Stimulated activated CD4-positive, alpha-beta T cell treated with anti-CD3 and anti-CD28 coated beads, Interleukin-15, amount 100 ng/mL, for 48 hours (primary cell): ENCODE measurements at places on chromosomes 11 and 22.

DNA sequence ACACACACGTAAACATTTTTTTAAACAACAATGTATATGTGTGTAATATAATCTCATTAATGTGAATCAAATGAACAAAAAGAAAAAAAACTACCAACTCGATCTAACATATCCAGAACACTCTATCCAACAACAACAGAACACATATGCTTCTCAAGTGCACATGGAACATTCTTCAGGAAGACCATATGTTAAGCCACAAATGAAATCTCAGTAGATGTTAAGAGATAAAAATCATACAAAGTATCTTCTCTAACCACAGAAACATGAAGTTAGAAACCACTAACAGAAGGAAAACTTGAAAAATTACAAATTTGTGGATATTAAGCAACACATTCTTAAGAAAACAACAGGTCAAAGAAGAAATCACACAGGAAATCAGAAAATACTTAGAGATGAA is 25.5 kb upstream of the TMEM45B start:
- no peak for DNase-seq

GRCh38 chr11:36254713-36255112 is 34.5 kb downstream of the COMMD9 start:
- no peak for DNase-seq

GRCh38 chr11:10941871-10942270 is 84.0 kb upstream of the ZBED5 start:
- no peak for DNase-seq

DNA sequence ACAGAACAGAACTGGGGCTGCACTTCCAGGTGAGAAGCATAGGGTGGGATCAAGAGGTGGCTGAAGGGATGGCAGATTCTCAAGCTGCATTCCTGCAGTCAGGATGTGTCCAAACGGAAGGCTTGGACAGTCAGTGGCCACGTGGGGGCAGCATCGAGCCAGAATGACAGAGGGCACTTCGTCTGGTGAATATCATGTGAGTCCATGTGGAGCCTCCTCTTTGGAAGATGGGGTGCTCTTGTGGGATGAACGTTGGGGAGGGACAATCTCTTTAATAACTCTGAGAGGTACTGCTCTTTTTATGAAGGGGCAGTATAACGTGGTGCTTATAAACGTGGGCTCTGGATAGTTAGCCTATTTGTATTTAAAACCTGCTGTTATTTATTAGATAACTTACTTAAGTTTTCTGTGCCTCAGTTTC is 154.9 kb upstream of the NAV2 start:
- peak; percentile 62 for DNase-seq

GRCh38 chr11:66313321-66314185 is 3.3 kb downstream of the CD248 start:
- no peak for DNase-seq

DNA sequence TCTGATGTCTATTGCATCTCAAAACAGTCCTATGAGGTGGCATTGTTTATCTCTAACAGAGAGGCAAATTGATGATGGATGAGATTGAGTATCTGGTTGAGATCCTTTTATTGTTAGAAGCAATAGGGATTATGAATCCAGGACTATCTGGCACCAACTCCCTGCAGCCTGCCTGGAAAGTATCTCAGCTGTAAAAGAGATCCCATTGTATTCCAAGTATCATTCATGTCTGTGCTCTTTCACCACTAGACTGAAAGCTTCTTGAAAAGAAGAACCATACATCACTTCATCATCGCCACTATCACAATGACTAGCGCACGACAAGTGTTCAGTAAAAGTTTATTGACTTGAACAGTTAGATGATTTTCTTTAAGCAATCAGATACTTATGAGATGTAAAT is 41.9 kb upstream of the PCF11 start:
- no peak for DNase-seq

- no peak for DNase-seq
Measured at GRCh38 chr11:35811783-35812182, 132.1 kb upstream of the LDLRAD3 start.

DNA sequence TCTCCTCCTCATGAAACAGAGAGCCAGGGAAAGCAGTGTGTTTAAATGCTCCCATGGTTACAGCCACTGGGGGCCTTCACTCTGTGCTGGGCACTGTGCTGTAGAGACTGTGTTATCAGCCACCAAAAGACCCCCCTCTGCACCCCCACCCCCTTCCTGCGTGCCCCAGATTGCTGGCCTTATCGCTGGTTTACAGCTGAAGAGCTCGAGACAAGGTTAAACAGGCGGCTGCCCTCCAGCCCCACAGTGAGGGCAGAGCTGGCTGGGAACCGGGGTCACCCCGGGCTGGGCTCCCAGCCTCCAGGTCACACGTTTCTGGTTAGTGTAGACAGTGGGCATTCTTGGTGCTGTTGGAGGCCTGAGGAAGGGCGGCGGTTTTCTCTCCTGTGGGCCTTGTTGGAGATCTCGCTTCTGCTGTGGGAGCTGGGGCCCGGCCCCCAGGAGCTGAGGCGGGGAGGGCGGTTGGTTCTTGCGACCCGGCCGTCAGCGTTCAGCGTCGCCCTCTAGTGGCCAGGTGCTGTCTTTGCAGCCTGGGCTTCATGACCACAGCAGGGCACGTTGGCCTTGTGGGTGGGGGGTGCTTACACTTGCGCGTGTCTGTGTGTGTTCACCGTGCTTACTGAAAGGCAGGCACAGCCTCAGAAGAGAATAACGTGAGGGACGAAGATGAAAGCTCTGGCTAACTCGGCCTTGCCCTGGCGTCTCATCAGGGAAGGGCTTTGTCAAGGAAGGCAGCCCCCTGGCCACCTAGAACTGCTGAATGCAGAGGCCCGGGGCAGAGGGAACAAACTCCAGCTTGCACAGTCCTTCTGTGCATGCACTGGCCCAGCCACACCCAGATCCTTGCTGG is 40.8 kb downstream of the TBC1D22A start:
- DNase-seq, result peak; percentile 58

DNA sequence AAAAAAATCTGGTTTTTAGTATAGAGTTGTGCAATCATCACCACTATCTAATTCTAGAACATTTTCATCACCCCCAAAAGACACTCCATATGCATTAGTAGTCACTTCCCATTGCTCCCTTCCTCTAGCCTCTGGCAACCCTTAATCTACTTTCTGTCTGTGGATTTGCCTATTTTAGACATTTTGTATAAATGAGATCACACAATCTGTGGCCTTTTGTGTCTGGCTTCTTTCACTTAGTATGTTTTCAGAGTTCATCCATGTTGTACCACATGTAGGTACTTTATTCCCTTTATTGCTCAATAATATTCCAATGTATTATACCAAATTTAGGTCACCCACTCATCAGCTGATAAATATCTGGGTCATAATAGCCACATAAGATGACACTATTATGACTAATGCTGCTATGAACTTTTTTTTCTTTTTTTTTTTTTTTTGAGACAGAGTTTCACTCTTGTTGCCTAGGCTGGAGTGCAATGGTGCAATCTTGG is 67.5 kb upstream of the SCUBE2 start:
- no peak for DNase-seq

- DNase-seq, result no peak
Measured at GRCh38 chr11:72238492-72239312, 5.3 kb downstream of the PHOX2A start.

DNA sequence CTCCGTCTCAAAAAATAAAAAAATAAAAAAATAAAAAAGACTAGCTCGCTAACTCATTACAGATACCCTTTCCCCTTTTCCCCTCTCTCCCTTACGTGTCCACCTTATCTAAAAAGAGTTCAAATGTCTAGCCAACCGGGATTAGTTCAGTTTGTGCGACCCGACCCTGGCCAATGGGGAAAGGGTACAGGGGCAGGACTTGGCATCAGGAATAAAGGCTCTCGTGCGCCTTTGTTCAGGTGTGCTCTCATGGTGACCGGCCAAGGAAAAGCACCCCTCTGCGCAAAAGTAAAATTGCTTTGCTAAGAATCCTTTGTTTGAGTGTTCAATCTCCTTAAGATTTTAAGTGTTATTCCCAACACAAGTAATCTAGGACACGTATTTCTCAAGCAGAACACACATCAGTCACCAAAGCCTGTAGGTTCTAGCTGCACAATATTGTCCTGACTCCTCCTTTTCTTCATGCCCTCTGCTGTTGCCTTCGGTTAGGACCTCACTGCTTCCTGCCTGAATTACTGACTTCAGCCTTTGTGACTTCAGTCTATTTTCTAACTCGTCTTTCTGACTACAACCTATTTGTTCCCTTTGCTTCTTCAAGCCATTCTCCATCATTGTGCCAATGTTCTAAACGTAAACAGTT is 20.7 kb upstream of the CECR2 start:
- no peak for DNase-seq

- DNase-seq, result no peak
Measured at GRCh38 chr11:63905179-63905578, 11.8 kb downstream of the RCOR2 start.

- no peak for DNase-seq
Measured at GRCh38 chr22:47175151-47176025, 412.9 kb downstream of the TBC1D22A start.

DNA sequence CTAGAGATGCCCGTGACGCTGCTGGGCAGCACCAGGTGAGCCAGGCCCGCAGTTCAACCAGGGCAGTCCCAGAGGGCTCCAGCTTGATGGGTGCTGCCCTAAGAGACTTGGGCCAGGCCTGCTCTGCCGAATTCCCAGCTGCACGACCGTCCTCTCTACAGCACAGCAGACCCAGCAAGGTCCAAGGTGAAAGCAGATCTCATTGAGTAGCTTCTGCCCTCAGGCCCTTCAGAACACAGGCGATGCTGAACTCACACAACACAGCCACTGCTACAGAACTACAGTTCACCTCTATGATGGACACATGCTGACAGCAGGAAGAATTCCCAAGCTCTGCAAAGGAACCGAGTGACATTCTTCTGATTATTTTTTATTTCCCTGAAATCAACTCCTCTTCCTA is 81.6 kb downstream of the MICAL3 start:
- DNase-seq, result no peak

GRCh38 chr11:9815486-9816136 is 151.7 kb downstream of the SWAP70 start:
- no peak for DNase-seq

DNA sequence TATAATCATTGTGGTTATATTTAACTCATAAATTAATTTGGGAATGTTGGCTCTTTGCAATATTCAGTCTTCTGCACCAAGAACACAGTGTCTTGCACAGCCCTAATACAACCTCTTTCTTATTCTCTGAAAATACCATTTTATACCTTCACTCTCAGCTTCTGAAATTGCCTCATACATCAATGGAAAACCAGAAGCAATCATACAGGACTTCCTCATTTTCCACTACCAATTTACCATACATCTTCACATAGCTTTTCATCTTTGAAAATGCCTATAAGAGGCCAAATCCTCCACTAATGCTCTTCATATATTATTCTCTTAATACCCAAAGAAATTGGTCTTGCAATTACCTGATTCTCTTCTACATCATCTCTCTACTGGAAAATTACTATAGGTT is 4.3 kb upstream of the OR2AG1 start:
- no peak for DNase-seq

GRCh38 chr11:37519781-37520180 is 921.7 kb upstream of the RAG2 start:
- no peak for DNase-seq

GRCh38 chr22:33923660-33924246 is 3.5 kb upstream of the LARGE1 start:
- no peak for DNase-seq

GRCh38 chr11:28086569-28086968 is 21.4 kb downstream of the KIF18A start:
- no peak for DNase-seq

GRCh38 chr11:3834664-3835461 is 5.9 kb downstream of the RHOG start:
- no peak for DNase-seq

- no peak for DNase-seq
Measured at GRCh38 chr11:19788435-19788834, 75.8 kb downstream of the NAV2 start.

- DNase-seq, result no peak
Measured at GRCh38 chr11:65060913-65061408, 2.6 kb upstream of the NAALADL1 start.

GRCh38 chr11:61975638-61976419 is 8.4 kb upstream of the FTH1 start:
- DNase-seq, result no peak

DNA sequence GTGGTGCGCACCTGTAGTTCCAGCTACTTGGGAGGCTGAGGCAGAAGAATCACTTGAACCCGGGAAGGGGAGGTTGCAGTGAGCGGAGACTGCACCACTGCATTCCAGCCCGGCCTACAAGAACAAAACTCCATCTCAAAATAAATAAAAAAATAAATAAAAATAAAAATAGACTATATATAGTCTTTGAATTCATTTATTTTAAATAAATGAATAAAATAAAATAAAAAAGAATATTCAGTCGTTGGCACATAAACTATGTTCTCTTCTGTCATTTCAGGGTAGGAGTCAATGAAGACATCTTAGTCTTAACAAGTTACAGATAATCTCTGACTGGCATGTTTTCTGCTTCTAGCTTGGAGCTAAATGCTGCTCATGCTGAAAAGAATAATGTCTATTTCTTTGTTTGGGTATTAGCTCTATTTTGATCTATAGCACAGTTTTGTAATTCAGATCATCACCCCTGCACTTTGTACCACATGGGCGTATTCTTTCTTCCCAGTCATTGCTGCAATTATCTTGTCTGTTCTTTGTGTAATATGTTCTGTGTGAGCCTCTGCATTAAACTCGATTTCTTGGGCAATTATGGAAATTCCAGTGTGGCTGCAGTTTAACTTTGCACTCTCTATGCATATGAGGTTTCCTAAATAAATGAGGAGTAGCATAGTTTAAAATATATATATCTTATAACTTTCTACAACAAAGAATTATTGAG is 1.4 kb upstream of the MS4A14 start:
- no peak for DNase-seq

DNA sequence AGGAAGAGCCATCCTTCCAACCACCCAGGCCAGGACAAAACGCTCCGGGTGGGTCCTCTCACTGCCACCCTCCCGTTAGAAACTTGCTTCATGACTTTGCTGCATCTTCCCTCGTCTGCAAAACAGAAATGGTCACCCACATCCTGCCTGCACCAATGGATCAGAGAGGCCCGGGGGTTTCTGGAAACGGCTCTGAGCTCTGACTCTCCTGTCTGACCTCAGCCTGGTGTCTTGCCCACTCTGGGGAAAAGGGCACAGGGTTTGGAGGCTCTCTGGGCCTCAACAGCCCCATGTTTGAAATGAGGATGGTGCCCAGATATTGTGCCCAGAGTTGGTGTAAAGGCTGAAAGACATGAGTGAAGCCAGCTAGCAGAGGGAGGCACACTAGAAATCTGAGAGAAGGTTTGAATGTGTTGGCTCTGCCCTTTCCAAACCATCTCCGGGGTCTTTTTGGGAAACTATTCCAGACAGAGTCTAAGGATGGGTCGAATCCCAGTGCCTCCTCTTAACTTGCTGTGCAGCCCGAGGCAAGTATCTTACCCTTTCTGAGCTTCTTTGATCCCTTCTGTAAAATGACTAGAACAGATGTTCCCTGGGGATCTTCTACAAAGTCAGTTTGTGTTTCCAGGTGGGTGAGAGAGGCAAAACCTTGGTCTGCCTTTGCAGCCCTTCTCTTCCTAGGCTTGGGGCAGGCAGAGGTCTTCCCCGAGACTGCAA is 2.1 kb downstream of the CRYBB3 start:
- DNase-seq, result no peak

GRCh38 chr22:50417411-50418210 is 57.2 kb downstream of the SBF1 start:
- DNase-seq, result no peak
